ENCODE measurements at places on chromosomes 1 and 21. TPM values are rescaled to one million over a fixed set of nuclear protein-coding genes. Genes with fewer than 3 reads are reported as not detected.
A peak's percentile ranks its signal among the peaks of the same experiment; 100 is the strongest.

DNA sequence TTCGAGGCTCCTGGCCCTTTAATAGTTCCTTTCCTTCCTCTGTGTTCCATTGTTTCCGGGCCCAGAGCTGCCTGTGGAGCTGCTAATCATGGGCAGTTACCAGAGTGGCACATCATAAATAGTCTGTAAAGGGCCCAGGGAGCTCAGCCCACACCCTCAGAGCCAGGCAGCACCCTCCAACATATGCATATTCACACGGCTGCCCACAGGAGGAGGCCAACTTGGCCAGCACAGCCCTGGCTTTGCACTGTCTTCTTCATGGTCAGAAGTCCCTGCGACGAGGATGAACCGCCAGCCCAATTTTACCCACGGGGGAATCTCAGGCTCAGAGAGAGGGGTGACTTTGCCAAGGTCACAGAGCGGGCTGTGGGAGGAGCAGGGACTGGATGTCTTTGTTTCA lies 172.5 kb downstream of the TRABD2B start:
- no peak for DNase-seq

DNA sequence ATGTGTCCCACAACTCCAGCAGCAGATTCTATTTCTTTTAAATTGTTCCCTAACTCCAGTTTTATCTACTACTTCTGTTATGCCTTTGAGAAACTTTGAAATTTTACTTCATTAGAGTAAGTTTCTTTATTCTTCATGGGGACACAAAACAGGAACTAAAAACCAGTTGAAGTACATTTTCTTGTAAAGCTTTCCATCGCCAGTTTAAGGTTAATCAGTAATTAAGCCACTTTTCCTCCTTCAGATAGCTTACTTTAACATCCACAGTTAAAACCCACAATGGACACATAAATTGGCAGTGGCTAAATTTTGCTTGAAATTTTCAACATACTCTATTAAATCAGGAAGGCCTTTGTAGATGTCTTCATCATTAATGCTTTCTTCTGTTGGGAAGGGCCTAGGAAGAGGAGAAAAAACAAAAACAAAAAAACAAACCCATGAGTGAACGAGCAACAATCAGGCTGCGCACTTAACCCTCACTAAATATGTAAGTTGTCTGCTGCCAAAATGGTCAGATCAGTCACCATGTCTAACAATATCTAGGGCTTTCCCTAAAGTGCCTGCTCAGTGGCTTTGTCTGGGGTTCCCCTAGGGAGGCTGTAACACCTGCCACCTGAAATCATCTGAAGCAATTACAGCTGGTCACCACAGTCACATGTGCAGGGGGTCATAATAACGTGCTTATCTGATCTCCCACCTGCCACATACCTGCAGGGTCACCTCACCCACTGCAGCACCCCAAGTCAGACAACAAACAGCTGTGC lies 187.9 kb downstream of the VAV3 start:
- no peak for DNase-seq

The MX1 gene
- 30.7 TPM for total RNA-seq

DNA sequence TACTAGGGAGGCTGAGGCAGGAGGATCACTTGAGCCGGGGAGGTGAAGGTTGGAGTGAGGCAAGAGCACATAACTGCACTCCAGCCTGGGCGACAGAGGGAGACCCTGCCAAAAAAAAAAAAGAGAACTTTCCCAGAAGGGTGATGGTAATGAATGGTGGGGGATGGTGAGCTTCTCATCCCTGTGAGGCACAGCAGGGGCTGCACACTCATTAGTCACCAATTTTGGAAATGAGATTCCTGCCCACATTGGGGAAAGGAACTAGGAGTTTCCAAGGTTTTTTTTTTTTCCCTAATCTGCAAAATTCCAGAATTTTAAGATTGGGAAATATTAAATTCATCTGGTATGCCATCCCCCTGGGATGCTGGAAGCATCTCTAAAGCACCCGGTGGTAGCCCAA lies 50.2 kb upstream of the SSBP3 start:
- DNase-seq = no peak

DNA sequence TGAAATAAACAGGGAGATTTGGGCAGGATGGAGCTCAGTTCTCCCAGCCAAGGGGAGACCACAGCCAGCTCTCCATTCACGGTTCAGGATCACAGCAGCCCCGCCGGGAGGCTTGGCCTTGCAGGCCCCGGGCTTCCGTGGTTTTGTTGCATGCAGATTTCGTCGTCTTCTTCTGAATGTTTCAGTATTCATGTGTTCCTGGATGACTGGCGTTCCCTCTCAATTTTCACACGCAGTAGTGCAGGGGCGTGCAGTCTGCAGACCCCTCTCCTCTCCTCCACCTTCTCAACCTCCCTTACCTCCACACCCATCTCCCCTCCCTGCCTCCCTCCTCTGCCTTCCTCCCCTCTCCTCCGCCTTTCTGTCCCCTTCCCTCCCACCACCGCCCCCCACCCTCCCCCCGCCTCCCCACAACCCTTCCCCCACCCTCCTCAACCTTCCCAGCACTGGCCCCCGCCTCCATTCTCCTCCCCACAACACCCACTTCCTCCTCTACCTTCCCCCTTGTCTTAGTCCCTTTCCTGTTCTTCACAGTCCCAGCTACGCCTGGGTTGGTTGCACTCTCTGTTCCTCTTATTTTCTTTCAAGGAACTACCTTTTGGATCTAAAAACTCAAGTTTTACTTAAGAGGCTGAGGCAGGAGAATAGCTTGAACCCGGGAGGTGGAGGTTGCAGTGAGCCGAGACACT lies 8.4 kb upstream of the SLC19A1 start:
- no peak for DNase-seq

The NEXN gene
- total RNA-seq = 17.6 TPM

DNA sequence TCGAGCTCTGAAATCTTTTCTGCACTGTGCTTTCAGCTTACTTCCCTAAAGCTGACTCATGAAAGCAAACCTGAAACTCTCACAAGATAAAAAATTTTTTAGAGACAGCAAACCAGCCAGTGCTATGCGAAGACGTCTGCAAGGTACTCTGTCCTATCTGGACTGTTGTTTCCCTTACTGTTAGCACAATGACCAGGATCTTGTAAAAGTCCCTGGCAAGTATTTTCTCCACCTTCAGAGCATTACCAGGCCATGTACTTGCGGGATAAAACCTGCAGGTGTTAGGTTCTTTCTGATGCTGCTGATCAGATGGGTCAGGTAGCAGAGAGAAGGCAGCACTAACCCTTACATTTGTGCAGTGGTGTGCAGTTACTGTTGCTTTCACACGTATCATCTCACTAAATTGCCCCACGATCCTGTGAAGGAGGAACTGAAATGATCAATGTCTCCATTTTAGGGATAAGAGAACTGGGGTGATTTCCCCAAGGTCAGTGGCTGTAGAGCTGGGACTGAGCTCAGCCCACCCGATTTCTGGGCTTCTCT lies 56.6 kb downstream of the PLXNA2 start:
- DNase-seq = no peak

GRCh38 chr1:152388889-152389288 lies 25.2 kb downstream of the CRNN start:
- DNase-seq = no peak

- no peak for DNase-seq
Observed at GRCh38 chr1:114896795-114897194, 42.1 kb downstream of the SYCP1 start.

- no peak for DNase-seq
Observed at GRCh38 chr1:71377886-71378285, 297.1 kb upstream of the ZRANB2 start.

DNA sequence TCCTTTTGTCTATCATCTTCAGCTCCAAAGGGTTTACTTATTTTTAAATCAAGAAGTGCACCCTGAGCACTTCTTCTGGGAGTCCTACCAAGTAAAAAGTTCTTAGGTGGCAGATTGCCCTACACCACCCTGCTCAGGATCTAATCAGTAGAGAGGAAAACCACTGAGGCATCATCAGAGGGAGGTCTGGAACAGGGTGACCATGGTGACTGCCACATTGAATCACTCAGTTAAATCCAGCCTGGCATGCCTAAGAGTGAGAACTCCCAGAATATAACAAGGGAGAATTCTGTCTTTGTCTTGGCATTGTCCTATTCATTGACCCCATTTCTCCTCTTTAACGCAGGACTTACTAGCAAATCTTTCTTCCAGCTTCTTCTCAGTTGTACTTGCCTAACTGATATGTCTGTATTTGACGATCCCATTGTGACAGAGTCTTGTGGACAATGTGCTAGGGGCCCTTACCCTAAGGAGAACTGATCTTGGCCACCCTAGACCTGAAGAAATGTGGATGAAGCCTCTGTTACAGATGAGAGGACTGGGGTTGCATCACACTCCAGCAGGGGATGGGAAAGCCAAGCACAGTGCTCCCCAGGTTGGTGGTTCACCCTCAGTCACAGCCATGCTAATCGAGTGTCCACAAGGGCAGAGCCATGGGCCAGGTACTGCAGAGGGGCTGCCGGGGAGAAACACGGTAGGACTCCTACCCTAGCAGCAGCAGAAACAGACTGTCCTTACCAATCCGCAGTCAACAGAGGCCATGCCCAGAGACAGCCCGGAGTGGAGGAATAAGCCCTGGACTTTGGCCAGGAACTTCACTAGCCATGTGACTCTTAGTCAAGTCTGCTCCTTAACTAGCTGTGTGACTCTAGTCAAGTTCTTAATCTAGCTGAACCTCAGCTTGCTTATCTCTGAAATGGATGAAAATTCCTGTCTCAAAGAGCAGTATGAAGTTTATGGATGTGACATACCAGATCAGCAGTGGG lies 15.4 kb downstream of the PKP1 start:
- no peak for DNase-seq

The EXO1 gene
- total RNA-seq = 1.2 TPM

The BCL10 gene
- total RNA-seq = 44.7 TPM

DNA sequence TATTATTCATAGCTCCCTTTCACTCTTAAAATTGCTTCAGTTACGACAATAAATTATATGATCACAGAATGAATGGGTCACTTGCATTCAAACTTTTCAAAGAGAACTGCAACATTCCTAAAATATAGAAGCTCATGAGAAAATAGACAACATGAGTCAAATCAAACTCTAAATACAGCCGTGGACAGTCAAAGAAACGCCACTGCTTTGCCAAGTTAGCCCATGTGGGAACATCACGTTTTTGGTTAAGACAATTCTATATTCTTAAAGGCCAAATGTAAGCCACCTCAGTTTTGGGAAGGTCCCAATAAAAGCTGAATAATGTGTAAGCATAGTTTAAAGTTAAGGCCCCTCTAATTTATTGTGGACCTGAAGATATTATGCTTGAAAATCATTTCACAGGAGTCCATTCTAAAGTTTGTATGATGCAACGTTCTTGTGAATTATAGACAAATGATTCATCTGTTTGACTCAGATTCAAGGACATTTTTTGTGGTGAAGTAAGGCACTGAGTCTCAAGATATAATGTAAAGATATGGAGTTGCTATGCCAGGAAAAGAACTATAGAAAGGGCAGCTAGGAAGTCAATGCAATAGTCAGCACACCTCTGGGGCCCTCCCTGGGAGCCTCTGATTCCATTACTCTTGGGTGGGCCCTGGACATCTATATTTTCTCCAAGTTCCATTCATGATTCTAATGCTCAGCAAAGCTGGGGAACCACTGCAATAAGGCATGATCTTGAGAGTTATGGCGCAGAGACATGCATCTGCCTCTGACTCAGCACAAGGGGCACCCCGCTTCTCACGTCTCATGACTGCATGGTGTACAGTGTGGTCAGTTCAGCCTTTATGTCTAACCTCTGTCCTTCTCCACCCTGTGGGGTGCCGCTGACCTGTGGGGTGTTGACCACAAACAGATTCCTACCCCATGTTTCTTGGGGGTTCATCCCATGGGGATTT lies 33.9 kb downstream of the ETS2 start:
- DNase-seq = peak; percentile 91

- no peak for DNase-seq
Observed at GRCh38 chr1:111512132-111512889, 8.9 kb upstream of the ADORA3 start.

DNA sequence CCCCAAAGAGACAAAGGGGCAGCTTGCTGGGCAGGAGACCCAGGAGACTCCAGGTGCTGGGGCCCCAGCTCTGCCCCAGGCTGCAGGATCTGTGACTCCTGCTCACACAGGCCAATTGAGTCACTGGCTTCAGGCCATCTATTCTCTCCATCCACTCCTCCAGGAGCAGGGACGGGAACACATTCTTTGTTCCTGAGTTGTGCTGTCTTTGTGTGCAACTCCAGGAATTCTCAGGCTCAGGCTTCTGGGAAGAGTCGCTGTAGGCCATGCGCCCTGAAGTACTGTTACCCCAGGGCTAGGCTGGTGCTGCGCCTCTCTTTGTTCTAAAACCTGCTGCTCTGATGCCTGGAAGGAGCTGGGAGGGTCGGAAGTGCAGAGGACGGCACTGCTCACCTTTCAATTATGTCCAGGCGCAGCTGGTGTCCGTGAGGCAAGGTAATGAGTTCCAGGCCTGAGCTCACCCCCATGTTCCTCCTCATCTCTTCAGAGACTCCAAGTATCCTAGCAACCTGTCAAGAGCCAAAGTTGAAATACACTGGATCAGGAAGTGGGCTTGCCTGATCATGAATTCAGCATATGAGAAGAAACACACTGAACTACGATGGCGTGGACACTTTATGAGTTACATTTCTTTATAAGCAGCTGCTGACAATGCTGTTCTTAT lies 105.9 kb downstream of the BCAR3 start:
- DNase-seq = no peak

DNA sequence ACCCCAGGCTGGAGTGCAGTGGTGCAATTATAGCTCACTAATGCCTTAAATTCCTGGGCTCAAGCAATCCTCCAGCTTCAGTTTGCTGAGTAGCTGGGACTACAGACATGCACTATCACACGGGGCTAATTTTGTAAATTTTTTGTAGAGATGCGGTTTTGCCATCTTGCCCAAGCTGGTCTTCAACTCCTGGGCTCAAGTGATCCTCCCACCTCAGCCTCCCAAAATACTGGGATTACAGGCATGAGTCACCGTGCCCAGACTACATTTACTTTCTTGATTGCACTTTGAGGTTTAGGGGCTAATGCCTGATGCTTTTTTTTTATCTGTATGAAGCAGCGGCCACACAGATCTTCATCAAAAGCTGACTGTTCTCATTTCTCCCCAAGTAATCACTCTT lies 124.6 kb downstream of the KIF26B start:
- DNase-seq = no peak

The TMPRSS15 gene
- not detected for total RNA-seq

DNA sequence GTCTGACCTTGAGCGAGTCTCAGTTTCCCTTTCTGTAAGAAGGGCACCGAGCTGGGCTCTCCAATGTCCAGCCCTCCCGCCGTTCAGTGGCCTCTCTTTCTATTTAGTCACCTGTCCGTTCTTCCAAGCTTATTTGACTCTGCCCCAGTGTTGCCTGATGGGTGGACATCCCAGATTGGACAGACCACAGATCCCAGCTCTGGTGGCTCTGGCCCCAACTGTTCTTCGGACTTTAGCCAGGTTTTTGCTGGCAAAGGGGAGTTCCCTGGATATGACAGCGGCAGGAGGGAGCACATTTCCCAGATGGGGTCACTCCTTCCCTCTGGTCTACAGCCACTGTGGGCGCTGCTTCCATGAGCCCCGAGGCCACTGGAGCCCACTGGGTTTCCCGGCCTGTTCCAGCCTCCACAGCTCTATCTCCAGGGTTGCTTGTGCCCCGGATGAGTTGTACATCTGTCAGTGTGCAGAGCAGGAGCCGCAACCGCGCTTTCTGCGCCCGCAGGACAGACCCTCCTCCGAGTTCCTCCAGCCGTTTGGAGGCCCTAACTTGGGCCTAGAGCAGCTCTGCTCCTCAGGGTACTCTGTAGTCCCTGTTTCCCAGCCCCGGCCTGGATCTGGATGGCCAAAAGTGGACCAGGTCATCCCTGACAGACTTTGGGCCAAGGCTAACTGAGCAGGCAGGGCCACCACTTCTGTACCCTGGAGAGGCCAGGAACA lies 3.8 kb downstream of the DMBX1 start:
- no peak for DNase-seq

All from fibroblast of the aortic adventitia (primary cell).